NAMALWA (cell line): ENCODE measurements at places on chromosomes 16 and 17.
A peak's percentile ranks its signal among the peaks of the same experiment; 100 is the strongest.

DNA sequence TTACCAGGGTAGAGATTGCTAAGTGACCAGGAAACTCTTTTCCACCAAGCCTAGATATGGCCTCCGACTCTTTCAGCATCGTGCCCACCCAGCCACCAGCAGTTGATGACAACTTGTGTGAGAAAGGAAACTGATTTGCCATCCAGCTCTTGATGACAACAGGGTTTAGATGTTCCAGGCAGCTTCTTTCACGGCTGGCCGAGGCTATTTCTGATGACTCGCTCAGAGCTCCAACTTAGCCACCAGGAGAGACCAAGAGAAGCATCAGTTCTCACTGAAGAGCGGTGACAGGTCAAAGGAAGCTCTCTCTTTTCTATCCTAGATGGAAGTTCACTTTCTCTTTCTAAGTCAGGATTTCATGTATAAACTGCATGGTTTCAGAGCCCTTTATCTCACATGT is 61.2 kb downstream of the MPHOSPH6 start:
- DNase-seq = no peak

- DNase-seq = peak; percentile 14
Measured at GRCh38 chr17:21214777-21215541, 998 bp upstream of the TMEM11 start.

DNA sequence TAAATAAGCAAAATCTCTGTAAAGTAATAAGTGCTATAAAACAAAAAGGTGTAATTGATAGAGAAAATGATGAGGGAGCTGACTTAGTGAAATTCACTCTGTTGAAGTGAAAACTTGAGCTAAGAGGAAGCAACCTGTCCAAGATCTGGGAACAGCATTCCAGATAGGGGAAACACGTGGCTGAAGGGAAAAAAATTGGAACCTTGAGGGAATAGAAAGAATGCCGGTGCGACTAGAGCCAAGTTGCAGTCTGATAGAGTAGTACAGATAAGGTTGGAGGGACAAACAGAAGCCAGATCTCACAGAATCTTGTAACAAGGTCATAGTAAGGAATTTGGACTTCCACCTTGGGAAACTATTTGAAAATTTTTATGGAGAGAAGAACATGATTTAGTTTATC is 623 bp upstream of the DDX52 start:
- no peak for DNase-seq

DNA sequence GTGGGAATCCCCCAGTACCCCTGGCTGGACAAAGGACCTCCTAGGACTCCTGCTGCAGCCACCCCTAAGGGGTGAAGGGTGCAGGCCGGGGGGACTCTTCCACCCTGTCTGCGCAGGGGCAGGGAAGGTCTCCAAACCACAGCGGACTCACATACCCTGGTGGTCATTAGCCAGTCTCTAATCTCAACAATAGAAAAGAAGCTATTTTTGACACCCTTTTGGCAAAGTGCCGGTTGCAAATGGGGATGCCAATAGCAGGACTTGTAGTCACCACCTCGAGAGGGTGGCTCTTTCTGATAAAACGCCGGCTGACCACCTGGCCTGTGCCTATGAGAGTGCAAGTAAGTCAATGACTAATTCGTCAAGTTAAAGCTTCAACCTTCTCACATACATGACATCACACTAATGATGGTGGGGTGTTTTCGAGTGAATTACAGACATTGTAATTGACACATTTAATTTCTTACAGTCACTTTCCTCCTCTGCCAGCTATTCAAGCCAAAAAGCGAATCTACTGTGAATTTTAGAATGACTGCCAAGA is 23.1 kb upstream of the DNAH17 start:
- no peak for DNase-seq

GRCh38 chr16:22967521-22968095 is 153.6 kb downstream of the HS3ST2 start:
- no peak for DNase-seq

DNA sequence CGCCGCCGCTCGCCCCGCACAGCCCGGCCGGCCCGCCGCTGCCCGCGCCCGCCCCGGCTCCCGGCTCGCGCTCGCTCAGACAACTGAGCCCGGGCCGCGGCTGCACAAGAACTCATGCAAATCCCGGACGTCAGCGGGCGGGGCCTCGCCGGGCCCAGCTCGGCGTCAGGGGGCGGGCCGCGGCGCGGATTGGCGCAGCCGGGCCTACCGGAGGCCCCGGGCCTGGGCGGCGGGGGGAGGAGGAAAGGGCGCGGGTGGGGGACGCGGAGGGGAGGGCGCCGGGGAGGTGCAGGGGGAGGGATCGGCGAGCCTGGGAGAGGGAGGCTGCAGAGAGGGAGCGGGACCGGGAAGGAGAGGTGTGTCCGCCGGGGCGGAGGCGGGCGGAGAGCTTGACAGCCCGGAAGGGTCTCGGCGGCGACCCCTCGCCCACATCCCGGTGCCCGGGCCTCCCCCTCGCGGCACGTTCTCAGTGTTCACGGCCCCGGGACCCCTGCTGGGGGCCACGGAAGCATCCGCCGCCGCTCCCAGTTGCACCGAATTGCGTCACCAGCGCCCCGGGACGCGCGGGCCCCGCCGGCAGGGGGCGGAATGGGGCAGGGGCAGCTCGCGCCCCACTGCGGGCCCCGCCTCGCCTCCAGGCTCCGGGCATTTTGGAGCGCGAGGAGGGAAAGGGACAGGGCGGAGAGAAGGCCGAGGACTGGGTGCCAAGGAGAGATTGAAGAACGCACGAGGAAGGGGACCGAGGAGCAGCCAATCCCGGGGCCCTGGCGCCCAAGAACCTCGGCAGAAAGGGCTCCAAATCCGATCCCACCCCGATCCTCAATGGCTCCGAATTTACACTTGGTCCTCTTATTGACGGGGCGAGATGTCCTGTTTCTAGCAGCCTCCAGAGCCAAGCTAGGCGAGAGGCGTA is at the start of gene CBX4:
CBX4 (minus strand) TSS at position 85 of the 913 bp plus-strand sequence. CDS start 189 bp downstream, outside the sequence.
- peak; percentile 94 for DNase-seq

GRCh38 chr17:34993031-34993430 is 12.7 kb downstream of the LIG3 start:
- DNase-seq = no peak

DNA sequence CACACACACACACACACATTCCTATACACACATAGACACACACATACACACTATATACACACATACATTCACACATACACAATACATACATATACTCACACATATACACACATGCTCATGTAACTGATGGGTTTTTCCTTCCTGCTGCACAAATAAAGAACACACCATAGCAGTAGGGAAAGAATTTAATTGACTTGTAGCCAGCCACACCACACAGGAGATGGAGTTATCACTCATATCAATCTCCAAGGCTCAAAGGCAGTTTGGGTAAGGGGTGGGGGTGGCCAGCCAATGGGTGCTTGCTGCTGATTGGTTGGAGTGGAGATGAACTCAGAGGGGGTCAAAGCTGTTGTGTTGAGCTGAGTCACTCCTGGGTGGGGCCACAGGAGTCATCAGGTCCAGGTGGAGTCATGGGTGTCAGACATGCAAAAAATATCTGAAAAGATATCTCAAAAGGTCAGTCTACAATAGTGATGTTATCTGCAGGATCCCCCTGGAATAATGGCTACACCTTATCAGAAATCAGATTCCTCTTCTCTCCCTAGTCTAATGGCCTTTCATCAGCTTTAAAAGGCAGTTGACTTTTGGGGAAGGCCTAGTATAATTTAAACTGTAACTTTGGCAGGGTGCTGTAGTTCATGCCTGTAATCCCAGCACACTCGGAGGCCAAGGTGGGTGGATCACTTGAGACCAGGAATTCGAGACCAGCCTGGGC is 46.1 kb downstream of the WSB1 start:
- peak; percentile 42 for DNase-seq

- DNase-seq = no peak
Measured at GRCh38 chr16:15822957-15823356, 33.9 kb downstream of the MYH11 start.

DNA sequence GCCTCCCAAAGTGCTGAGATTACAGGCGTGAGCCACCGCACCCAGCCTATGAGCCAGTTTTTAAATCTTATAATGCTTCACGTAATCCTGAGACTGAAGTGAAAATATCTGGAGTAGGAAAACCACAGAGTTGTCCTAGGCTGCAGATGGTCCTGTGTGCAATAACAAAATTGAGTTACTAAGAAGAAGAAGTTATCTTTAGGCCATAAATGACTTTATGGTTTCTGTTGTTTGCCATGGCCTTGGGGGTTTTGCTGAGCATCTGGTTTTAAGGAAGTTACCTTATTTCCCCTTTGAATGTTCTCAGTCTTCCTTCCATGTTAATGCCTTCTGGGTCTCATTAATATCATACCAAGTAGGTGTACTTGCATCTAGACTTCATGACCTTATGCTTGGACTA is 16.5 kb downstream of the NMT1 start:
- DNase-seq = peak; percentile 25

- DNase-seq = no peak
Measured at GRCh38 chr16:26961459-26961858, 105.3 kb upstream of the C16orf82 start.

DNA sequence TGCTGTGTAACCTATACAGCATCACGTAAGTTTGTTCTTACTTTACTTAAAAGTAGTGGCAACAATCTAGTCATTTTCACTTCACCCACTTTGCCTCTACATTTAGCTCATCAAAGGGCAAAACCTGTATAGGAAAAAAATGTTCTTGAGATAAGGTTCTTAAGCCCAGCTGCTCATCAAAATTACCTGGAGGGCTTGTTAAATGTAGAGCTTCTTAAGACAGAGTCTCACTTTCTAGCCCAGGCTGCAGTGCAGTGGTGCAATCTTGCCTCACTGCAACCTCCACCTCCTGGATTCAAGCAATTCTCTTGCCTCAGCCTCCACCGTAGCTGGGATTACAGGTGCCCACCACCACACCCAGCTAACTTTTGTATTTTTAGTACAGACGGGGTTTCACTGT is 38.2 kb upstream of the TMEM97 start:
- no peak for DNase-seq

DNA sequence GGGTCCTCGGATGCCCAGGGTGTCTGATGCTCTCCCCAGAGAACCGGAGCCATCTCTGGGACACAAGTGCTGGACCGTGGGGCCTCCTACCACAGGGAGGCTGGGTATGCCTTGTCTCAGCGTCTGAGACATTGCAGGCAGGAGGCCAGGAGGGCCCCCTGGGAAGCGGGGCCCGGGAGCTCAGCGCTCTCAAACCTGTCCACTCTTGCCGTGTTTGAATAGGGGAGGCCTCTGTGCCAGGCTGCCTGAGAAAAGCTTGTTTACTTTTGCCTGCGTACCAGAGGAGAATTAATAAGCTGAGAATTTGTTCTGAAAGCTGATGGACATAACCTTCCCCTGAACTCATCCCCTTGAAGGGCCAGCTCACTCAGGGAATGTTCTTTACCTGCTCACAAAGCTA is 163.8 kb downstream of the NTN1 start:
- no peak for DNase-seq

DNA sequence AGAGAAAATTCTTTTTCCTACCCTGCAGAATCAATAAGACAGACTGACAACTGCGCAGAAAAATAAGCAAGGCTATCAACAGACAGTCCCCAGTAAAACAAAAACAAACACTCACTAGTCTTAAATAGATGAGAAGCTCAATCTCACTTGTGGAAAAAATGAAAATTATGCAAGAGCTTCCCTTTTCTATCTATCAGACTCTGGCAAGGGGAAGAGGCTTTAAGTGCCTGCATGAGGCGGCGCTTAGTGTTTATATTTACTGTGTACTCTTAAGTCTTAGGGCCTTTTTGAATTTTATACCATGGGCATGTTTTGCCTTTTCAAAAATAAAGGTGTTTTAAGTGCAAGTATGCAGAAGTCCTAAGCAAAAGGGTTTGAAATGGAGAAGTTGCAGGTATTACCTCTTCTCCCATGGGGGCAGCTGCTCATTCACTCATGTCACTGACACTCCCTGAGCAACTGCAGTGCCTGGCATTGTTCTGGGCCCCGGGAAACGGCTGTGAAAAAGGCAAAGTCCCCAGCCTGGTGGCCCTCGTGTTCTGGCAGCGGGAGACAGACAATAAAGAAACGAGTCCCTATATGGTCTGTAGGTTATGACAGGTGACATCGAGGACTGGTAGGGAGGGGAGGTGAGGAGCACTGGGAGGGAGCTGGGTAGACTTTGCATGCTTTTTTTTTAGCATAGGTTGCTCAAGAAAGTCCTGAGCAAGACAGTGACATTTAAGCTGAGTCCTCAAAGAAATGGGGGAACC is 35.2 kb downstream of the HSBP1 start:
- peak; percentile 7 for DNase-seq

- DNase-seq = peak; percentile 13
Measured at GRCh38 chr17:55661963-55662834, 60.5 kb downstream of the TMEM100 start.

GRCh38 chr16:9337308-9338032 is 246.0 kb downstream of the HAPSTR1 start:
- no peak for DNase-seq

- DNase-seq = no peak
Measured at GRCh38 chr17:30926516-30926915, 4.8 kb downstream of the ADAP2 start.

GRCh38 chr17:2214929-2215615 is 88.5 kb downstream of the SMG6 start:
- peak; percentile 35 for DNase-seq

DNA sequence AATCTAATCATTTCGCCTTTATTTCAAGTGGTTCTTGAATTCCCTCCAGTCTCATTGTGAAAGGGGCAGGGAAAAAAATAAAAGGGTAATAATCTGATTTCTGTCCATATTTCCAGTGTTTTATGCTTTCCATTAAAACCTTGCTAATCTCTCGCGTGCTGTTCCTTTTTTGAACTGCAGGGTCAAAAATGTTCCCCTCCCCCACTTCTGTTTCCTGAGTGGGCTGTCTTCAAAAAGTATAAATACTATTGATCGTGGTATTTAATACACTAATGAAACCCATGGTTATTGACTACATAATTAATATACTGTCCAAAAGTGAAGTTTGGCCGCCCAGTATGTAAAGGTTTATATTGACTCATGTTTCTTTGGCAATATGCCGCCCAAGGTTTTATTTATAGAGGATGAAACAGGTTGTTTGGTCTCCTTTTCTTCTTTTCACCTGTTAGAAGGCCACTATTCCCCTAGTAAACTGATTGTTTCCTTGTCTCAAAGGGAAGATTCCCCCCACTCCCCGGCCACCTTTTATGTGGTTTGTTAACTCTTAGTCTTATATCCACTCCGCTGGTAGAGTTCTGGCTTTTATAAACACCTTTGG is 69.7 kb downstream of the RPA1 start:
- peak; percentile 19 for DNase-seq

DNA sequence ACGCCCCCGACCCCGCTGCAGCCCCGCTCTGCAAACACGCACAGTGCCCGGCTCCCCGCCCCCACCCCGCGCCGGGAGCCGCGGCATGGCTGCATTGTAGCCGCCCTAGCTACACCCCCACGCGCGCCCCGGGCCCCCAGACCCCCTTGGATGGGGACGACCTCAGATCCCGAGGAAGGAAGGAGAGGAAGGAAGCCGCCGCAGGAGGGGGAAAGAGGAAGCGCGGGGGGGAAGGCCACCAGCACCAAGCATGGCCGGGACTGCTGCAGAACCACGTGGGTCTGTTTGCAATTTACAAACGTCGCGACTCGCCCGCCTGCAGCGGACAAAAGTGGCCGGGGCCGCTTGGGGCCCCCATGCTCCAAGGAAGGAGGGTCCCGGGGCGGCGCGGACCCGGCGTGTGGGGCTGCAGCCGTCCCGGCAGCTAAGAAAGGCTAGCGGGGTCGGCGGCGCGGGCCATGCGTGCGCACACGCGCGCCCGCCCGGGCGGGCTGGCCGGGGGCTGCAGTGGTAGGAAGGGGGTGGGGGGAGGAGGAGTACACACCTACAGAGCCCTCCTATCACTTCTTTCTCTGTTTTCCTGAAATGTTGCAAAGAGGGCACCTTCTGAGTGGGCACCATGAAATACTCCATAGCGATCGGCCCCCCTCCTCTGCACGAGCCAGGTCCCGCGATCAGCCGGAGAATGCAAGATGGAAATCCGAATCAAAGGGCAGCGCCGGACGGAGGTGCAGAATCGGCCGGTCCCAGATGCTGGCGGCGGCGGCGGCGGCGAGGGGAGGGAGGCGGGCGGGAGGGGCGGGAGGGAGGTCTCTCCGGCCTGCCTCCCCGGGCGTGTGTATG is 488 bp downstream of the TFAP4 start:
- peak; percentile 70 for DNase-seq
